ENCODE measurements at places on chromosomes 16 and 17. TPM values are rescaled to one million over a fixed set of nuclear protein-coding genes. Genes with fewer than 3 reads are reported as not detected.

The HSPB9 gene
- not detected for total RNA-seq

The SEPTIN1 gene
- 0.26 TPM for total RNA-seq

The PLCG2 gene
- 0.77 TPM for total RNA-seq

The KCNH6 gene
- total RNA-seq = not detected

The SPATA22 gene
- 0.17 TPM for total RNA-seq

The ITGAX gene
- under 0.01 TPM for total RNA-seq

The ENO3 gene
- 4.3 TPM for total RNA-seq

The SLC4A1 gene
- not detected for total RNA-seq

The HSBP1 gene
- total RNA-seq = 184 TPM

The KRT31 gene
- total RNA-seq = not detected
